ENCODE measurements at places on chromosomes 1 and 21.

DNA sequence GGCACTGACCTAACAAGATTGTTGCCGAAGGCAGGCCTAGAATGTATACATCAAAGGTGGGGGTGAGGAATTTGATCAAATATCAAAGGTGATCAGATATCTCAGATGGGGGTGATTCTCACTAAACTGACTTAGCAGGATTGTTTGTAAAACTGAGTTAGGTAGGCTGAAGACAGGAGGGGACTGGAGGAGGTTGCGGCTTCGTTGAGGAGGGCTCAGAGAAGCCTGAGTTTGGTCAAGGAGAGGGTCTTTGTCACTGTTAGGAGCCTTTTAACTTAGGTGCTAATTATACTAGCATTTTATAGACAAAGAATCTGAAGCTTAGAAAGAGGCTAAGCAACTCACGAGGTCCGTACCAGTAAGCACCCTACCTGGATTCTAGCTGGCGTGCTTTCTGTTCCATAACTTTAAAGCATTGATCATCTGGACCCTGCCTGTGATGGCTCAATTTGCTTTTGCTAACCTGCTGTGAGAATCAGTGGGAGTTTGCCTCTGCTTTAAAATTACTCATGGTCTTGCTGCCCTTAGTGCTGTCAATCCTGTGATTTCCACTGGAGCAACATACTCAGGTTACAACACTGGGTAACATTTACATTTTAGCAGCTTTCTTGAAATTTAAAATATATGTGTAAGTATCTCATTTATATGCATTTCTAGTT lies 49.8 kb downstream of the ITSN1 start:
- no peak for DNase-seq

- DNase-seq, result no peak
Observed at GRCh38 chr1:207882692-207883091, 28.2 kb downstream of the CD34 start.

DNA sequence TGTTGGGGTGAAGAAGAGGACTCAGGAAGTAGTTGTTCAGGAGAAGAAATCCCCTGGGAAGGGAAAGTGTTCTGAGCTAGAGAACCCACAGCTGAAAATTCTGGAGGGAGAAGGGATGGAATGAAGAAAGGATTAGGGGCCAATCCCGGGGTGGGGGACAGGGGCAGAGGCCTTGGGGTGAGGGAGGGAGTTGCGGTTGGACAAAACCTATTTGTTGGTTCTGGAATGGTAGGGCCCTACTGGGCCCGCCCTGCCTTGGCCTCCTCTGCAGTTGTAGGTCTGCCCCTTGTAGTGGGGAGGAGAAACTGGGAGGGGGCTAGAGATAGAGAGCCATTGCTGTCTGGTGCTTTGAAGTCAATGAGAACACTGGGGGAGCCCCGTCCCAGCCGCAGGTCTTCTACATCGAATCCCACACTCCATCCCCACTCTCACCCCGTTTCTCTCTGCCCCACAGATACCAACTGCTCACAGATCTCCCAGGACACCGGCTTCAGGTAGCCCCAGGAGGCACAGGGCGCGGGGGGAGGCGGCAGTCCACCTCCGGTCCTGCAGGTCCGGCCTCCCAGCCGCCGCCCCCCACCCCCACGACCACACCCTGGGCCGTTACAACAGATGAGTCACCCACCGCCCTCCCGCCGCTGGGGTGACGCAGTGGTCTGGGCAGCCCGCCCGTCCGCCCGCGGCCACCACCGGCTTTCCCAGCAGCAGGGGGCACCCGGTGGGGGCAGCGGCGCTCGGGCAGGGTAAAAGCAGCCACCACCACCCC lies 1.1 kb downstream of the TAGLN2 start:
- DNase-seq, result peak; percentile 59

GRCh38 chr1:210143465-210144062 lies 89.0 kb upstream of the SERTAD4 start:
- peak; percentile 54 for DNase-seq

DNA sequence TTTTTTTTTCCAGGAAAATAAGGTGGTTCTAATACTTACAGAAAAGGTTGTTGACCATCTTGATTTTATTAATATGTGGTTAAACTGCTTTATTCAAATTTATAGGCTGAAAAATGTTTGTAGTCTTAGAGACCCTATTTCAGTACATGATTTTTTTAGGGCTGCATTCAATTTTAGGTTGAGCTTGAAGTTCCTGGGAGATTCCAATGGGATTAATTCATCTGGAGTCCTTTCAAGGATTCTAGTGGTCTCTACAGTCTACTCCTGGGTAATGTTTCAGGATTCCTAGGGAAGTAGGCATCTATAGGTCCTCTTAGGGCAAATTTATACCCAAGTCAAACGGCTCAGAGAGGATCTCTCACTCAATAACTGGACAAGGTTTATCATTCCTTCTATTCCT lies 126.7 kb downstream of the HMCN1 start:
- DNase-seq, result no peak

DNA sequence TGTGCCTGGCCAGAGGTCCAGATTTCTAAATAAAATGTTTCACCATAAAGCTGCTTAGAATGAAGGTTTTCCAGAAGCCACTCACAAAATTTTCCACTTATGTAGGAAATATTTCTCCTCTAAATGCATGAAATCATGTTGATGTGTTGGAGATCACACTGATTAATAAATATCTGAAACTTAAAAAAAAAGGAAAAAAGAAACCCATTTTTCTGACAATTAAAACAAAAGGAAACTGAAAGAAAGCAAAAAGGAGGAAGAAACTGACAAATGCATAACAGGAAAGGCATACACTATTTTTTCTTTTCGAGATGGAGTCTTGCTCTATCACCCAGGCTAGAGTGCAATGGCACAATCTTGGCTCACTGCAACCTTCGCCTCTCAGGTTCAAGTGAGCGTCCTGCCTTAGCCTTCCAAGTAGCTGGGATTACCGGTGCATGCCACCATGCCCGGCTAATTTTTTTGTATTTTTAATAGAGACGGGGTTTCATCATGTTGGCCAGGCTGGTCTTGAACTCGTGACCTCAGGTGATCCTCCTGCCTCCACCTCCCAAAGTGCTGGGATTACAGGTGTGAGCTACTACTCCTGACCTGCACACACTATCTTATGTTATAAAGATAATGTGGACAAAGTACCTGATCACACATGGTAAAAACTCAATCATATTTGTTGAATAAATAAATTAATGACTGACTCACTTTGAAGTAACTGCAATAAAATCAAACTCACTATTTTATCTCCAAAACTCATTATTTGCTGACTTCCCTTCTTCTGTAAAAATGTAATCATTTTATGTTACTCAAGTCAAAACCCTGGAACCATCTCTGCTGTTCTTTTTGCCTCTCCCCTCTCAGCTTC lies 149.8 kb upstream of the NR5A2 start:
- DNase-seq, result no peak

DNA sequence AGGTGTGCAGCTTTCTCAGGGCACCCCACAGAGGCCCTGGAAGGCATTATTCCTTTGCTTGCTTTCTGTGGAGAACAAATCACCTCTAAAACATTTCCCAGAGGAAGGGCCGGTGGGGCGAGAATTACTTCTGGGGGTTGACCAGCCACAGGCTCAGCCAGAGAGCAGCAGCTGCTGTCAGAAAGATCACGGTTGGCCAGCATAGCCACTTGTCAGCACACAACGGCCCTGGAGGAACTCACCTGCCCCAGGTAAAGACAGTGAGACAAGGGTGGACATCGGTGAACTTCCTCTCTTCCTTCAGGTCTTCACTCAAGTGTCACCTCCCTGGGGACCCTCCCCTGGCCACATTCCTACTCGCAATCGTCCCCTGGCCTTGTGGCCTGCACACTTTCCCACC lies 69.5 kb upstream of the CLDN14 start:
- no peak for DNase-seq

GRCh38 chr1:23263380-23263887 lies 46.1 kb upstream of the HTR1D start:
- DNase-seq, result no peak

GRCh38 chr1:151596166-151596953 lies 15.5 kb upstream of the SNX27 start:
- no peak for DNase-seq

GRCh38 chr21:28699596-28700259 lies 292.9 kb downstream of the LTN1 start:
- no peak for DNase-seq

- peak; percentile 13 for DNase-seq
Observed at GRCh38 chr1:202811296-202812175, 782 bp downstream of the PCAT6 start.

DNA sequence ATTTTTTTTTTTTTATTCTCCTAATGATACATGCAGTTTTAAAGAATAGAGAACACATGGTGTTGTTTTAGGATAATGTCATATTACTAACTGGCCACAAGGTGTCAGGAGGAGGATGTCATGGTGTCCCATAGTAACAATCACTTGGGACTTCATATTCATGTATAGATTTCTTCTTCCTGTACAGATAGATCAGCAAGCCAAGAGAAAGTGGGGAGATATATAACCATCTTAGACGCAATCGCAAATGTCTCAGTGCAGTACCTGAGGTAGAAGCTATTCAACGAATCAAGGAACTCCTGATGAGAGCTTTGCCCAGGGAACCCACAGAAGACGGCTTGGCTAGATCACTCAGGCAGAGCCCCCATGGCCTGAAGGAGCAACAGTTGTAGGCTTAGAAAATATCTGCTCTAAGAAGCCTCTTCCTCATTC lies 12.3 kb downstream of the OR2T11 start:
- no peak for DNase-seq

DNA sequence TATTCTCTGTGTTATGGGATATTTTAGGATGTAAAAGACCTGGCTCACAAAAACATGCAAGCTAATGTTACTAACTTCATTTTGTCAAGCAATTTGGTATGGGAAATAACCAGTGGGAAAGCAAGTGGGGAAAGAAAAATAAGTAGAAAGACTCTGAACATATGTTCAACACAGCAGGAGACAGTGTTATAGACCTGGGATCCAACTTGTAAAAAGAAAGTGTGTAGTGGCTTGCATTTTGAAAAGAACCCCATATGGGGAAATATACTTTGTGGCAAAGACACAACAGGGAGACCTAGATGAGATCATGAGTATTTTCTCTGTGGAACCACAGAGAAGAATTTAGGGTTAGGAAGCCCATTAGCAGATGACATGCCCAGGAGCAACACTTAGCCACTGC lies 212.7 kb upstream of the NRIP1 start:
- DNase-seq, result no peak

GRCh38 chr1:246617156-246617555 lies 50.9 kb downstream of the CNST start:
- no peak for DNase-seq

DNA sequence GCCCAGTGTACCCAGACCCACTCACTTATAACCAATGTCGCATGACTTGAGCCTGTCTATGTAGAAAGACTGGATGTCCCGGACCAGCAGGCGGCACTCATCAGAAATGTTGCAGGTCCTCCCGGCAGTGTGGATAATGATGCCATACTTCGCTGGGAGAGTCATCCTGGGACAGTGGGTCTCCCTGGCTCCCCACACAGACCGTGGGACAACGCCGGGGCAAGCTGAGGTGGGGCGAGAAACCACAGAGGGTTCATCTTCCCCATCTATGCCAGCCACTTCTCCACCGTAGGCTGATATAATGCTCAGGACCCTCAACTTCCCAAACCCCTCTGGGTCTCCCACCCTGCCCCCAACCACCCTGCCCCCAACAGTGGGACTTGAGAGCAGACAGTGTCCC lies 8.3 kb downstream of the PGLYRP4 start:
- DNase-seq, result no peak

DNA sequence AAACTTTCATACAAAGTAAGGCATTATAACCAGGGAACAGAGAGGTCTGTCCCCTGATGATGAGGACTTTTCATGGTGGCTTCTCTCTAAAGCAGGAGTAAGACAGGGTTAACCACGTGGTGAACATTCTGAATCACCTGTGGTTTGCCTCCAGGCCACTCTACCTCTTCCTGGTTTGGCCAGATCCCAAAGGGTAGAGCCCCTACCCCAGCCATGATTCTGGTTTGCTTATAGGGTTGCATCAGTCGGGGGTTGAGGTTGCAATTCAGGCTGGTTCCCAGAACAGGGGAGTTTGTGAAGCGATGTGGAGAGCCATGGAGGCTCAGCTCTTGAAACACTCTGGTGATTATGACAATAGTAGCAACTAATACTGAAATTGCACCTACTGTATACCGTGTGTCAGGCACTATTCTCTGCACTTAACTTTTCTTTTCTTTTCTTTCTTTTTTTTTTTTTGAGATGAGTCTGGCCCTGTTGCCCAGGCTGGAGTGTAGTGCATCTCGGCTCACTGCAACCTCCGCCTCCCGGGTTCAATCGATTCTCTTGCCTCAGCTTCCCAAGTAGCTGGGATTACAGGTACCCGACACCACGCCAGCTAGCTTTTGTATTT lies 8.3 kb downstream of the CNR2 start:
- DNase-seq, result no peak

DNA sequence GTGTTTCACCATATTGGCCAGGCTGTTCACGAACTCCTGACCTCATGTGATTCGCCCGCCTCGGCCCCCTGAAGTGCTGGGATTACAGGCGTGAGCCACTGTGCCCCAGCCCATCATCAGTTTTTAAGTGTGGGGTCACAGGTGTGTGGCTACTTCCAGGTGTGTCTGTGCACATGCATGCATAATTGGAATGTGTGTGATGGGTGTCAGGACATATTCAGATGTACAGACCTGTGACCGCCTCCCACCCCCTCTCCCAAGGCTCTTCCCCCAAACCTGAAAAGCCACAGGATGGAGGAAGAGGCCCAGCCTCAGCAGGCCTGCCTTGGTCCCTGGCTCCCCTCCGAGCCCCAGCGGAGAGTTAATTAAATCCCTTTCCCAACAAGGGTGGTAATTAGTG lies 37.3 kb upstream of the CSF3R start:
- DNase-seq, result no peak

DNA sequence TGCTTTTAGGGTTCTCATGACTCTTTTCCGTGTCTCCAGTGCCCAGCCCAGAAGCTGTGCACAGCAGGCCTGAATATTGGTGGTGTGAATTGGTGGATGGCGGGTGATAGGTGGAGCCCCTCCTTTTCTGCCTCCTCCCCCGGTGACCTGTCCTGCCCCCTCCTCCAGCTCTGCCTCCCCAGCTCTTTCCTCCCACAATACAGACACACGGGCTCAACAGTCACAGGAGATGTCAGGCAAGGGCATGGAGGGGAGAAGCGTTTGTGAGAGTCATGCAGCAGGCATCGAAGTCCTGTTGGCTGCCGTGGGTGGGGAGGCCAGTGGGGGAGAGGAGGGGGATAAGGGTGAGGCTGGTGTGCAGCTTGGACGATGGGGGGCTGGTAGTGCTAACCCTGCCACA lies 17.3 kb upstream of the TTC4 start:
- DNase-seq, result no peak

- DNase-seq, result no peak
Observed at GRCh38 chr1:78607334-78607927, 12.8 kb upstream of the IFI44L start.

DNA sequence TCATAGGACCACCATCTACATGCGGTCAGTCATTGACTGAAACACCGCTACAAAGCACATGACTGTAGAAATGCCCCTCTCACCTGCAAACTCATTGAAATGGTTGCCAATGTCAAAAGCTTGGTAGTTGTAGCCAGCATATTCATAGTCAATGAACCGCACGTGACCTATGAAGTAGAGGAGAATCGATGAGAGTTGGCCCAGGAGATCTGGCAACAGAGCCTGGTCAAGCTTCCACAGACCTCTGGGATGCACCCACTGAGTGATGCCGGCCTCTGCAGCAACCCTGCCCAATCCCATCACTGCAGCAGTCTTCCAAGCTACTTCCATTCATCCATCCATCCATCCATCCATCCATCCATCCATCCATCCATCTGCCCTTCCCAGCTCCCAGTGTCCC lies 11.9 kb downstream of the ETNK2 start:
- DNase-seq, result no peak
